Activated CD4-positive, alpha-beta T cell treated with anti-CD3 and anti-CD28 coated beads for 48 hours (primary cell): ENCODE measurements at places on chromosomes 3 and 15.

DNA sequence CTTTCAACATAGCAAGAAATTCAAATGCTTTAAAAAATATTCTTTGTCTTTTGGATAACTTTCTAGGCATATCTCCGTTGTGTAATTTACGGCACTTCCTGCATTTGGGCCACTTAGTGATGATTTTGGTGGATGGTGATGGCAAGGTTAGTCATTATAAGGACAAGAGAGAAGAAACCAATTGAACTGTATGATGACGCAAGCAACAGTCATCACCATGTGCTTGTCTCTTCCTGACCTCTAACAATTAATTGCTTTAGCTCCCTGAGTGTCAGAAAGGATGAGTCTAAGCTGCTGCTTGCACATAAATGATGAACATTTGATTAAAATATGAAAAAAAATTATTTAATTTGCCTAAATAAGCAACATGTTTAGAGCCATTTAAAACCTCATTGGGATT, 11.3 kb upstream of the P2RY12 start:
- no peak for DNase-seq

GRCh38 chr15:70923311-70924080, 30.9 kb downstream of the LRRC49 start:
- DNase-seq: no peak

DNA sequence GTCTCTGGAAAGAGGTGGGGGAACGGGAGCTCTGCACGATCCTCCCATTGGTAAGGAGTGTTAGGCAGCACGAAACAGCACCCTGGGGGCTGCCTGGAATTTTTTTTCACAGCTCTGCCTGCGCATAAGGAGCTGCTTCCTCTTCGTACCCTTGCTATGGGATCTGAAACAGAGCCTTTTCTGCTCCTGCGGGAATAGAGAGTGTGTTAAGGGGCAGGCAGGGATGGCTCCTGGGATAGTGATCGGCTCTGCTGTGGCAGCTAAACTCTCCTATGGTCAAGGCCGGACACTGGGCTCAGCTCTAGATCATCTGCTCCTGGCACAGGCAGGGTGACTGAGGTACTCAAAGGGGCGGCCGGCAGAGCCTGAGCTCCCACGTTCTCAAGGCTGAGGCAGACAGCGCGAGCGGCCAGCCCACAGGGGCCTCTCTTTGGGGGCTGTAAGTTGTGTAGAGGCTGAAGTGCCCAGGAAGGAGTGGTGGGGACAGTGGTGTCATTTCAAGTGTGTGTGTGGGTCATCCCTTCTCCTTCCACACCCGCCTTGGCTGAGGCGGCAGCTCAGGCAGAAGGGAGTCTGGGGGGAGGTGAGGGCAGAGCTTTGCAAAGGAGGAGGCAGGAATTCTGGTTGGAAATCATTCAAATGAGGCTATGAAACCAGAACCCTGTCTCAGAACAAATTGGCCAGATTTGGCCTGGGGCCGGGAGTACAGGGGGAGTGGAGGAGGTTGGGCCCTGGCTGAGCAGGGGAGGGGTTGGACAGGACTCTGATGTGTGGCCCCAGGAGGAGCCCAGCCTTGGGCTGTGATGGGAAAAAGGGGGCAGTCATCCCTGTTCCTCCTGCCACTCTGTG, 31.0 kb downstream of the EPHB3 start:
- DNase-seq: no peak

GRCh38 chr3:106206613-106207012, 337.8 kb upstream of the CBLB start:
- DNase-seq: no peak

- DNase-seq: no peak
Observed at GRCh38 chr15:35043373-35044095, 41.6 kb downstream of the NANOGP8 start.

- DNase-seq: no peak
Observed at GRCh38 chr3:123085293-123085931, 18.6 kb downstream of the PDIA5 start.

- no peak for DNase-seq
Observed at GRCh38 chr15:44207643-44208042, 12.6 kb upstream of the FRMD5 start.

DNA sequence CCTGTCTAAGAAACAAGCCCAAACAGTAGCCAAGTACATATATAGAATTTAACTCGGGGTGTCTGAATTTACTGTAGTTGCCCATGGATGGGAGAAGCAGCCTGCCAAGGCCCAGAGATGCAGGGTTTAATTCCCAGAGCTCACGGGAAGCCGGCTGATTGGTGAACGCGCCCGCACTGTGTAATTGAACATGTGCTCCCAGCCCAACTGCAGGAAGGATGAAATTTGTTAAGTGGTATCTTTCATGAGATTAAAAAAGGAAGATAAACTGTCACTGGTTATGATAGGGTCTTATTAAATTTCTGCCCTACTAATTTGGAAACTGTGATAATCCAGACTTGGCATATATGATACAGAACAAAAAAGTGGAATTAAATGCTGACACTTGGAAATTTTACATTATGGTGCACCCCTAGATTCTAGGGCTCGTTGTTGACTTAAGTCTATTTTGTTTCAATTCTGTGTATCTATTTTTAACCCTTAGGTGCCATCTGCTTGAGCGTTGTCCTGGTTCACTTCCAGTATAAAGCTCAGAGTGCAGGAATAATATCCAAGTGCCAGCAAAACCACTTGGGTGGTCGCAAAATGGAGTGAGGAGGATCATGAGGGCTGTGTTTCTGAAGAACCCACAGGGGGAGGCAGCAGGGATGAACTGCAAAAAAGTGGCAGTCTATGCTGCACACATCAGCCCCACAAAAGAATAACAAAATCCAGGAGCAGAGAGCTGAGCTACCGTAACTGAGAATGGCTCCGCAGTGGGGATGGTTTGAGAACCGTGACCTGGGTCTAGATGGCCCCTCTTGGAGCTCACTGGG, 13.8 kb upstream of the TMC3 start:
- no peak for DNase-seq

DNA sequence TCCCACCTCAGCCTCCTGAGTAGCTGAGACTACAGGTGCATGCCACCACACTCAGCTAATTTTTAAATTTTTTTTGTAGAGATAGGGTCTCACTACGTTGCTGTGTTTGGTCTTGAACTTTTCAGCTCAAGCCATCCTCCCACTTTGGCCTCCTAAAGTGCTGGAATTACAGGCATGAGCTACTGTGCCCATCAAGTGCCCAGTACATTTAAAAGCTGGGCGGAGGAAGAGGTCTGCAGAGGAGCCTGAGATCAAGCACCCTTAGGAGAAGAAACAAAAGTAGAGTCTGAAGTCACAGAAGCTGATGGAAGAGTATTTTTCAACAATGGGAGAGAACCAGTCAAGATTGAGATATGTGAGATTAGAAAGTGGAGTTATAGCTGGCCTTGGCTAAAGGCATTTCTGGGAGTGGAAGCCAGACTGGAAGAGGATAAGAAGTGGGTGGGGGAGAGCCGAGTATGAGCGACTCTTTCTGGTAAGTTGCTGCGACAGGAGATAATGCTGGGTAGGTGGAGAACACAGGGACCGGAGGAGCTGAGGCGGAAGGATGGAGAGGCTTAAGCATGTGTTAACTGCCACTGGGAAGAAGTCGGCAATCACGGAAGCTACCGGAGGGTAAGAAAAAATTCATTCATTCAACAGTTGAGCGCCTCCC, 782 bp upstream of the IREB2 start:
- DNase-seq: no peak

GRCh38 chr3:195102609-195103467, 168.1 kb downstream of the XXYLT1 start:
- no peak for DNase-seq

DNA sequence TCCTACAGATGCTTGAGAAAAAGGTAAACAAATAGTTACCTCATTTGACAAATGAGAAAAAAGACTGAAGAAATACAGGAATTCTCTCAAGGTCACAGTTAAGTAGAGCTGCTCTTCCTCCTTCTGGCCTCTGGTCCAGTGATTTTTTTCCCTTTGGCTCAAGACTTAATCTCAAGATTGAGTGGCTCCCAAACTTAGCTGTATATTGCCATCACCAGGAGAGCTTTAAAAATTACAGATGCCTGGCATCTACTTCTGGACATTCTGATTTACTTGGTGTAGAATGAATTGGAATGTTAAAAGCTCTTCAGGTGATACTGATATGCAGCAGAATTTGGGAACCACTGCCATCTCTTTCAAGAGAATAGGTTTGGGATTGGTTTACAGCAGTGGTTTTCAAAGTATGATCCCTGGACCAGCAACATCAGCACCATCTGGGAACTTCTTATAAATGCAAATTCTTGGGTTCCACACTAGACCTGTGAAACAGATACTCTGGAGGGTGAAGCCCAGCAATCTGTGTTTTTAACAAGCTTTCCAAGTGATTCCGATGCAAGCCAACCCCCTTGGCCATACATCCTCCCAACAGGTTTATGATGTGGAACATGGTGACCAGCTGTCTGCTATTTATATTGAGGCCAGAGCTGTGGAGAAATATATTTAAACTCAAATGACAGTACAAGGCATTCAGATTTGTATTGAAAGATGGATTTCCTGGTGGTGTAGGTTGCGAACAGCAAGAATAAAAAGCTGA, 333.0 kb upstream of the RARB start:
- no peak for DNase-seq

- DNase-seq: no peak
Observed at GRCh38 chr15:73323956-73324355, 44.8 kb downstream of the HCN4 start.

DNA sequence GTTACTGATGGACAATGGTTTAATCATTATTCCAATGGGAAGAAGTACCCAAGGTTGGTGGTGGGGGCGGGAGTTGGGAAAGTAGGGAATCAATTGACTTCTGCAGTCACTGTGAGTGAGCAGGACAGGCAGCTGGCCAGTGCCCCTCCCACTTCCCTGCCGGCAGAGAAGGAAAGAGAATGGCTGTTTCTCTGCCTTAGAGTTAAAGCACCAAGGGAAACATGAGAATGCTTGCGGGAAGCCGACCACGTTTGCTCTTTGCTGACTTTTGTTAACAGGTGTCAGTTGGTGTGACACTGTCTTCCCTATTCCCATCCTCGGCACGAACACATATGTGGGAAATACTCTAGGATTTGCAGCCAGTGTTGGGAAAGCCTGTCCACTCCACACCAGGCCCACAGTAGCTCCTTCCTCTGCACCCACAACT, 33.5 kb upstream of the MFSD1 start:
- no peak for DNase-seq

DNA sequence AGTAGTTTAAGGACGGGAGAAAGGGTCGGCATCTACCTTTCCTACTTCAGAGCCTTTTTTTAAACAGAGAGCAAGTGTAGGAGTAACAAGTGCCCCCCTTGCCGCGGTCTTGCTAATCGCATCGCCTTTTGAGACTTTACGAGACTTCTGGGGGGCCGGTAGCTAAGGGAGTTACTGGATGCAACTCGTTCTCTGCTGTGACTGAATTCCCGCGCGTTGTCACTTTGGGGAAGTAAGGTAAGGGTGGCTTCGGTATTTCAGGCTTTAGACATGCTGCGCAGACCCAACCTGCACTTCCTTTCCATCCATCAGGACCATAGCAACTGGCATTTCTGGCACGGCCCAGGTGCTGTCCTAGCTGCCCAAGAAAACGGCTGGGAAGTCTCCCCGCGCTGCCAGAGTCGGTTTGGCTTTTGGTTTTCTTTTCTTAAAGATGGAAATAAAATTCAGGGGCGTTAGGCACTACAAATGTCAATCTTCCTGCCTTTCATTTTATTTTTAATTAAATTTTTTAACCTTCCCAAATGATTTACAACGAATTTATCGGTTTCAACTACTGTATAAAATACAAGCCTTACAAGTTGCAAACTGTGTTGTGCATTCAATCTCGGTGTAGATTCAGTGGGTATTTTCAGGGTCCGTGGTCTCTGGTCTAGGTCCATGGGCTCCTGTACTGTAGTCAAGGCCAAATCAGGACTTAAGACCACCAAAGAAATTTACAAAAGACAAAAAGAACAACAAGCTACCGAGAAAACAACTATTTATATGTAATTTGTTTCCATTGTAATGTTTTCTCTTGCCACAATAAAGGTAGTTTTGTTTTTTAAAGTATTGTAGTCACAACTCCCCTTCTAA, 3.5 kb downstream of the MECOM start:
- peak; percentile 15 for DNase-seq

DNA sequence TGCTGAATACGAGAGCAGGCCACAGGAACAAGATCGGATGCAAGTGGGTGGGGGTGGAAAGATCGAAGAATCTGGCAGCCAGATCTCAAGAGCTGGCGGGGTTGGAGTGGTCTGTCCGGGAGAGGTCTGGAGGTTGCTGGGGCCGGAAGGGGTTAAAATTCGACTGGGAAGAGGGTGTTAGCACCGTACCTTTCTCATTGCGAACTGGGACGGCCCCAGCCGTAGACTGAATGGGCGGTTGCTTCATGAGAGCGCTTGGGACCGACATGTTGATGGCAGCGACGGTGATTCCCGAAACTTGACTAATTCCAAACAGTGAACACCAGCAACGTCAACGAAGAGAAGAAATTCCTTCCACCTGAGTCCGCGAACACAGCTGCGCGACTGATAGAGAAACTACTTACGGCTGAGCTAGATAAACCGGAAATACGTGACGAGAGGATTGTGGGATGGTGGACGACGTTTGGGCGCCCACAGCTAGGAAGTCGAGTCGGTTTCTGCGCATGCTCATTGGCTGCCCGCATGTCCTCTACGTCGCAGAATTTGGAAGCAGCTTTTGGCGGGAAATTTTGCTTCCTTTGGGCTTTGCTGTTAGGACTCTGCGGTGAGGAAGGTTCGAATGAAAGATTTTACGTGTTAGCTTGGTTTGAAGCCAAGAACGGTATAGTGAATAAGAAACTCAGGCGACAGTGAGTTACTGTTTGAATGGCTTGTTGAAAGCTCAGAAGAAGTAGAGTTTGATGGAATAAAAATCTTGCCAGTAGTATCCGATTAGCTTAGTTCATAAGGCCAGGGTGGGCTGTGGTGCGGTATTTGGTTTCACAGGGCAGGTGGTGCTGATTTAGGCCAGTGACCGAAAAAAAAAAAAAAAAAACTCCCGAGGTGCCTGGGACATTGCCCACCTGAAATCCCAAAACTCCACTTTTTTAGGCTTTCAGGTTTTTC, at the start of gene MFAP1:
Gene MFAP1 (minus strand): TSS at position 389 of the 945 bp plus-strand sequence. CDS start 121 bp downstream, at position 268.
- peak; percentile 94 for DNase-seq

GRCh38 chr3:13143381-13144004, 70.3 kb upstream of the IQSEC1 start:
- no peak for DNase-seq

DNA sequence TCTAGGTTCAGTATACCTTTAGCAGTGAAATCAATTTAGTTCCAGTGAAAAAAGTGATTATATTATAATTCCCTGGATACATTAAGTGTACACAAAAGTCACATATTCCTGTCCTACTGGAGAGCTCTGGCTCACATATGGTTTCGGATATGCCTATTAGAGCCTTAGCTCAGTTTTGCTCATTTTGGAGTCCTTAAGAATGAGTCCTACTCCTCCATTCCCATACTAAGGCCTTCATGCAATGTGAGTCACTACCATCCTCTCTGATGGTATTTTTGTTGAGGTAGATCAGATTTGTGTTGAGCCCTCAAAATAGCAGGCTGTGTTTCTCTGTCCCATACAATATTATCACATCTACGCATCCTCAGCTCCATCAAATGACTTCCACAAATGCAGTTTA, 294.2 kb upstream of the COL8A1 start:
- DNase-seq: no peak
